ENCODE measurements at places on chromosomes 2 and 18.

DNA sequence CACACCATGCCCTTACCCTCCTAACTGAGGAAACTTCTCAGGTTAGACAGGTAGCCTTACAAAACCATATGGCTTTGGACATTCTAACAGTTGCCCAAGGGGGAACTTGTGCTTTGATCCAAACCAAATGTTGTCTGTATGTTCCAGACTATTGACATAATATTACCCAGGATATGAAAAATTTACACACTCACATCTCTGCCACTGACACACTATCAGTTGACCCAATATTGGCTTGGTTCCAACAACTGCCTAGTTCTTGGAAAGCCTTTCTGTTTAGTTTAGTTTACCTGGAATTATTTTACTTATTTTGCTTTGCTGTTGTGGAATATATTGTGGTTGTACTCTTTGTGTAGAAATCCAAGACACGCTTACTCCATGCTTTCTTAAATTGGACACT is 178.4 kb downstream of the RNF152 start:
- no peaks in the 10 kb centered on the region for H3K27me3 ChIP-seq
- H3K4me3 ChIP-seq = no peak overlapping the region
- no peaks in the 10 kb centered on the region for H3K36me3 ChIP-seq

- no peak for DNase-seq
- no peak overlapping the region for H3K27ac ChIP-seq
- H3K4me1 ChIP-seq = no peaks in the 10 kb centered on the region
Observed at GRCh38 chr18:78980279-78980771, 707 bp downstream of the SALL3 start.

DNA sequence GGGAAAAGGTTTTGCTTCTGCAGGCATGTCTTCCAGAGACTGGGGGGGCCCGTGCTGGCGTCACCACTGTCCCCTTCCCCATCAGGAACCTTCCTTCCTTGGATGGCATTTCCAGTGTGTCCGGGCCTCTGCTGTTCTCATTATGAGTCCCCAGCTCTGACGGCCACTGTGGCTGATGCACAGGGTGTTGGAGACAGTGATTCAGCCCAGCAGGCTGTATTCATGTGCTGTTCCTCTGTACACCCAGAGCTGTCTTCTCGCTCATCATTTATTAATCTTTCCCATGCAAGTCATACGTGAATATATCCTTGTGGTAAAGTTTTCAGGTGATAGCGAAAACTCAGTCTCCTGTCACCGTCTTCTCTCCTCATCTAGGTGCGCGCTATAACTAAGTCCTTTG is 57.7 kb downstream of the ASAP2 start:
- H3K36me3 ChIP-seq = no peaks in the 10 kb centered on the region
- no peaks in the 10 kb centered on the region for H3K27me3 ChIP-seq
- H3K27ac ChIP-seq = no peak overlapping the region
- H3K4me3 ChIP-seq = no peak overlapping the region

GRCh38 chr18:3089579-3089978 is 76.6 kb upstream of the LPIN2 start:
- no peak for DNase-seq
- peaks cover 10% of the 10 kb centered on the region for H3K4me1 ChIP-seq
- no peak overlapping the region for H3K27ac ChIP-seq
- no peak overlapping the region for H3K4me3 ChIP-seq

DNA sequence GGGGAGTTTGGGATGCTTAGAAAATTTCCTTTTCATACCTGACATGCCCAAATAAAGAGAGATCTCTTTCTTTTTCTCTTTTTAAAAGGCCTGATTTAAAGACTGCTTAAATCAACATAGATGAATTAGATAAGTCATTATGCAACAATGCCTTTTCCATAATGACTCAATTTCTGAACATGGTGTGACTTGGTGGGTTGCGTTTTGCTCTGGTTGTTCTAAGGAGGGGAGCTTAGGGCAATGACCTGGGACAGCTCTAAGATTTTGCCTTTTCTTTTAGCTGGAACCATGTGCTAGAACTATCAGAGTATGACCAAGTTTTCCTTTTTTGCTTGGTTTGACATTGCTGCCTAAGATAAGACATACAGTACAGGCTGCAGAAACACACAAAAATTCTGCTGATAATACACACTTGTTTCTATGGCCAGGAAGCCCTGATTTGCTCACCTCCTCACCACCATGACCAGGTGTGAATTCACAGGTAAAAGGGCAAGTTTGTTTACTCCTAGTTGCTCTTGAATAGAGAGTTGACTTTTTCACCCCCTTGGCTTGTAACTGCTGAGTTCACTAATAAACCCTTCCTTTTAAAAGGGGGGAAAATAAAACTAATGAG is 58.1 kb upstream of the IL1RL1 start:
- H3K27ac ChIP-seq = no peak overlapping the region
- H3K4me3 ChIP-seq = no peak overlapping the region
- peaks cover 2% of the 10 kb centered on the region for H3K27me3 ChIP-seq
- H3K4me1 ChIP-seq = no peaks in the 10 kb centered on the region

DNA sequence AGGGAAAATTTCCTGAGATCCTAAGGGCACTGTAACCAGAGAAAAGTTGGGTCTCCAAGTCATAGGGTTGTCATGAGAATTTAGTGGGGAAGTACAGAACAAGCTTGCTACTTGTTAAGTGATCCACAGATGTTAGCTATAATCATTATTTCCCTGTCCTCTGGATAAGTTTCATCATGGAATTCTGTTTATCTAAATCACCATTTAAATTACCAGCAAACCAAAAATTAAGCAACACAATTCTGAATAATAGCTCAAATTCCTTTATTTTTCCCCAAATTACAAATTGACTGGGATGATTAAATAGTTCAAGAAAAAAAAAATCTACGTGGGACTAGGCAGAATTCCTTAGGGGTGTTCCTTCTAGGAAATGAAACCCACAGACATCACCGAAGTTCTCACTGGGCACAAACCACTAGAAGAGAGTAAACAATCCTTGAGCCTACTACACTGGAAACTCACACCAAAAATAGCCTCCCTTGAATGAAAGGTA is 159.5 kb downstream of the COL6A3 start:
- H3K4me1 ChIP-seq = no peaks in the 10 kb centered on the region
- no peak overlapping the region for H3K27ac ChIP-seq
- H3K27me3 ChIP-seq = no peaks in the 10 kb centered on the region
- no peaks in the 10 kb centered on the region for H3K36me3 ChIP-seq
- no peak for DNase-seq
- H3K4me3 ChIP-seq = no peak overlapping the region

All from thymus (tissue), 14 donors.